ENCODE measurements at places on chromosomes 3 and 15.

- no peak for DNase-seq
Measured at GRCh38 chr3:147393943-147394883, 12.1 kb downstream of the ZIC4 start.

GRCh38 chr15:49238342-49238741, 68.3 kb downstream of the GALK2 start:
- no peak for DNase-seq

- DNase-seq = no peak
Measured at GRCh38 chr15:87481126-87481525, 775.4 kb downstream of the NTRK3 start.

- DNase-seq = no peak
Measured at GRCh38 chr3:188707381-188708288, 464.1 kb upstream of the TPRG1 start.

DNA sequence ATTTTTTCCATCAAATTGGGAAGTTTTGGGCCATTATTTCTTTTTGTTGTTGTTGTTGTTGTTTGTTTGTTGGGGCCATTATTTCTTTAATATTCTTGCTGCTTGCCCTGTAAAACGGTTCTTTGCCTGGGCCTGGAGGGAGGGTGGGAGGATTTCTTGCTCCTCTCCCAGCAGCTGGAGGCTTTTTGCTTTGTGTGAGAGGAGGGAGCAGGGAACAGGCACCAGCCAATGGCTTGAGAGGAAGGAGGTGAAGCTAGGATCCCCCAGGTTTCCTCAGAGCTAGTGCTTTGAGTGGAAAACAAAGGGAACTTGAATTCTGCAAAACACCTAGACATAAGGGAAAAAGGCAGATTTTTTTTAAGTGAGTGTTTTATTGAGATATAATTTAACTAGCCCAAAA, 61.2 kb upstream of the DNAJC19 start:
- no peak for DNase-seq

DNA sequence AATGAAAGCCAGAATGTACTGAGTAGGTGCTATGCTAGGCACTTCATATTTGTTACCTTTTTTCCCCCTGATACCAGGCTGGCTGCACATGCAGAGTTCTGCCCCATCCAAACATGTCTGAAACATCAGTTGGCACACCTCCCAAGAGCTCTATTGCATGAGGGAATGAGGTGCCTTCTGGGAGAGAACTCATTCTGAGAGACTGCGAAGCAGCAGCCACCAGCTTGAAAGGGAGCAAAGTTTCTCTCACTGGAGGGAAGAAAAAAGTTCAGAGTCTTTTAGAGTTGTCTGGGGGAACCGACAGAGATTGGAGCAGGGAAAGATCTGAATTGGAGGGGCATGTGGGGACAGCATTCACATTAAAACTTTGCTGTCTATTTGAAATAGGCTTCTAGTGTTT, 84.1 kb downstream of the AGBL1 start:
- no peak for DNase-seq

DNA sequence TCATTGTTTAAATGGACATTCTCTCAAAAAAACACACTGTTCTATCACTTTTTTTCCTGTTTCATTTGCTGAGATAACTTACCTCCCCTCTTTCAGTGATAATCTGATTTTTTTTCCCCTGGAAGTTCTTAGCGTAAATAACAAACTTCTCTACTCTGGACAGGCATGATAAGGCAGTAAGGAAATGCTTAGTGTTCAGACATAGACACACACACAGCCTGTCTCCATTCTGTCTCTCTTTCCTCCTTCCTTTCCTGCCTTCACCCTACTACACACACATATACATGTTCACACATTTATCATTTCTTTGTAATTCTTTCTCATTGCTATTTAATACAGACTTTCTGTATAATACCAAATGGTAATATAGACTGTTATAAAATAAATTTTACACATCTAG, 470.8 kb upstream of the ROBO1 start:
- DNase-seq = no peak

DNA sequence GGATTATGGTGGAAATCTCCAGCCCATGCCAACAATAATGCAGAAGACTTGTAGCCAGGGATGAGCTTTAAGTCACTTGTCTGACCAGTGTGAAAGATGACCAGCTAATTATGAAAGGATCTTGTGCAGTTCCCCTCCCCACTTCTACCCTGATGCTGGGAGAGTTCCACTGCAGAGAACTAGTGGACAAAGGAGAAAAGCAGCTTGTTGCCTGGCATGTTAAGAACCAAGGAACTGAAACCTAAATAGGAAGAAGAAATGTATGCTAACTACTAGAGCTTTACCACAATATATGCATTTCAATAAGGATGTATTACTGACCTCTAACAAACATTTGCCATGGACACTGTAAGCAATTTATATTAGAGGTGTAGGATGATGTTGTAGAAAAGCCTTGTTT, 52.2 kb upstream of the CSTA start:
- no peak for DNase-seq

DNA sequence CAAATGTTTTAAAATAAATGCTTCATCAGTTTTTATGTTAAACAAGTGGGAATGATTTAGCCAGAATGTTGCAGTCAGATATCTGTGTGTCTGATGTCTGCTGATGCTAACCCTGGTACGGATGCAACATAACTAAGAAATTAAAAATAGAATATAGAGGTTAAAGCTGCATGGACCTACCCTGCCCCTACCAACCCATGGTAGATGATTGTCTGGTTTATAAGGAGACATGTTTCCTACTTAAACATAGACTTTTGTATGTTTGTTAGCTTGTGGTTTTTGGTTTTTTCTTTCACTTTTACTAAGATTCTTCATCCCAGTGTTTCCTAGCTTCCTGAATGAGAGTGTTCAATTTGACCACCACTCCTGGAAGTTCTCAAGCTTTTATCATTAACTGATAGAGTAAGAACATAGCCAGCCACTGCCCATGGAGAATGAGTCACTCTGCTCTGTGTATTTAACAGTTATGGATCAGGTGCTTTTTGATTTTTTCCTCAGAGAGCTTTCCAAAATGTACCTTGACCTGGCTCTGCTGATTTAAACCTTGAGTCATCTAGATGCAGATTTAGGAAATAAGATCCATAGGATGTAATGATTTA, 70.7 kb upstream of the VEPH1 start:
- no peak for DNase-seq

- no peak for DNase-seq
Measured at GRCh38 chr3:133857767-133858166, 37.9 kb downstream of the RAB6B start.

DNA sequence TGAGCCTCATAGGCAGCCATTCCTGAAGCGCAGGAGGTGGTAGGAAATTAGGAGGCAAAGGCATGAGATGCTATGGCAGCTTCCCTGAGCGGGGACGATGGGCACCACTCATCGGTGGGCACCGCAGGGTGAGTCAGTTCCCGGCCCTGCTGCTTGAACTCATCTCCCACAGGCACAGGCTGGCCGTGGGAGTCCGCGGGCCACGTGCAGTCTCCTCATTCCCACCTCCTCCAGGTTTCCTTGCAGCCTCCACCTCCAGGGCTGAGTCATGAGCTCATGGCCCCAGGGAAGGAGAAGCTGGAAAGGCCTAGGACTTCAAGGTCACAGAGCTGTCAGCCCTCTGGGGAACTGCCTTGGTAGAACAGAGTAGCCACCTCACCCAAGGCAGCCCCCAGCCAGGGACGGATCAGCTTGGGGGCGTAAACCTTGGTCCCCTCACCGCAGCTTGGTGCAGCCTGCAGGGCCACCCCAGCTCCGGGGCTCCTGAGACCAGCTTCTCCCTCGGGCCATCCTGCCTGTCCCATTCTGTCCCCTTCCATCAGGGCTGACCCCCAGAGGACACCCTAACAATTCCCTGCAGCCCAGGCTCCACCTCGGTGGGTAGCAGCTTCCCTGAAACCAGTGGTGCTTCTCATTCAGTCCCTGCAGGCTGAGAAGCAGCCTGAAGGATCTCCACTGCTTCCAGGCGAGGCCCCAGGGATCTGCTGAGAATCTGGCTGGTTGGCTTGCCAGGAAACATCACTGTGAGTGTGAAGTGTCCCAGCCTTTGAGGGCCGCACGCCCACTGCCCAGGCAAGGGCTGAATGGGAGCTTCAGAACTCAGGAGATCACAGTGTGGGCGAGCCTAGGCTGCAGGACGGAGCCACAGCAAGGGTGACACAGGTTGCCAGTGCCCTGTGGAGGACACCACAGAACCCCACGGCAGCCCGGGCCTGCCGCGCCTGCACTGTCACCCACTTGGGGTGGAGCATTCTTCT, 150.7 kb upstream of the MEF2A start:
- no peak for DNase-seq

DNA sequence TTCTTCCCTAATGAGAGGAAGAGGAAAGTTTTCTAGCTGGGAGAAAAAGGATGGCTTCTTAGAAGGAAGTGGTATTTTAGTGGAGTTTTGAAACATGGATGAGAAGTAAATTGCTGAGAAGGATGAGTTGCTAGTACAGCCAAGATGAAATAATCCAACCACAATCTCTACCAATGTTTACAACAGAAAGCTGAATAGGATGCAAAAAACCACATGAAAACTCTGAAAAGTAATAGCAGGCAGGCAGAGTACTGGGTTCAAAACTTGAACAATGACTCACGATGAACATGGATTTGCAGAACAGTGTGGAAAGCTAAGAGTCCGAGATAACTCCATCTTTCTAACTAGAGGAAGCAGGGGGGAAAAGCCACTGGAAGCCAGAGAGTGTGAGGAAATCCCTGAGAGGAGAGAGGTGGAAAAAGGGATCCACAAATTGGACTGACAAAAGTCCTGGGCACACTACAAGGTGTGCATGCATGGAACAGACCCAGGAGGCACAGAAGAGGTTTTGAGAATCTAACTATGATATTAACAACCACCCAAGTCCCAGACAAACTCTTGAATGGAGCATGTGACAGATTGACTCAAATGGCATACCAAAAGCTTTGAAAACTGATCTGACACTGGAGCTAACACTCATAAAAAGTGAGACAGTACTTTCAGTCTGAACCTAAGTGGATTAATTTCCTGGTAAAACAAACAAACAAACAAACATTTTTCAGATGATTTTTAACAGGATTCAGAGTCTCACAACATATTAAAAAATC, 76.7 kb downstream of the ST6GAL1 start:
- no peak for DNase-seq
